Endothelial cell of umbilical vein (primary cell): ENCODE measurements at places on chromosomes 1 and 21. TPM values are rescaled to one million over a fixed set of nuclear protein-coding genes. Genes with fewer than 3 reads are reported as not detected.
A peak's percentile ranks its signal among the peaks of the same experiment; 100 is the strongest.

DNA sequence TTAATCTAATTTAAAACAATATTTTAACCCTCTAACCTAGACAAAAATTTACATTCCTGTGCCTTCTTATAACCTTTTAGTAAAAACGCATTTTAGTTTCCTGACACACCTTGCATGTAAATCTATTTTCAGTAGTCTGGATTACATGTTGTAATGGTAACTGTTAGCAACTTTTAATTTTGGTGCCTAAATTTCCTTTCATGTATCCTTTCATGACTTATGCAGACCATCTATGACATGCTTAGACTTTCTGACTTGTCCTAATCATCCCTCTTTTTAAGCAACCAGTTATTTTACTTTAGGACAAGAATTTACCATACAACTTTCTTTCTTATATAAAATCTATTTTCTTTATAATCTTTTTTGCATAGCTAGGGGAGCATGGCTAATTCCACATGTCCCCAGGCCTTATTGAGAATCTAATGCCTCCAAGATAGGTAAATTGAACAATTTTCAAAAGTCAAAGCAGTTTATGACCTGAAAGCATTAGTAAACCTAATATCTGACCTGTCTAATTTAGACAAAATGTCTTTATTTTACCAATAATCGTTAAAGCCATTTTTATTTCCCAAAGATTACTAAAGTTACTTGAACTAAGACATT is 57.5 kb upstream of the IL12RB2 start:
- H3K4me3 ChIP-seq: no peak overlapping the region
- H3K27me3 ChIP-seq: no peaks in the 10 kb centered on the region
- H3K36me3 ChIP-seq: no peaks in the 10 kb centered on the region
- no peaks in the 10 kb centered on the region for H3K4me1 ChIP-seq

GRCh38 chr1:232108598-232108997 is 482.0 kb downstream of the DISC1 start:
- H3K27me3 ChIP-seq: no peaks in the 10 kb centered on the region
- H3K36me3 ChIP-seq: no peaks in the 10 kb centered on the region
- H3K4me1 ChIP-seq: no peaks in the 10 kb centered on the region

DNA sequence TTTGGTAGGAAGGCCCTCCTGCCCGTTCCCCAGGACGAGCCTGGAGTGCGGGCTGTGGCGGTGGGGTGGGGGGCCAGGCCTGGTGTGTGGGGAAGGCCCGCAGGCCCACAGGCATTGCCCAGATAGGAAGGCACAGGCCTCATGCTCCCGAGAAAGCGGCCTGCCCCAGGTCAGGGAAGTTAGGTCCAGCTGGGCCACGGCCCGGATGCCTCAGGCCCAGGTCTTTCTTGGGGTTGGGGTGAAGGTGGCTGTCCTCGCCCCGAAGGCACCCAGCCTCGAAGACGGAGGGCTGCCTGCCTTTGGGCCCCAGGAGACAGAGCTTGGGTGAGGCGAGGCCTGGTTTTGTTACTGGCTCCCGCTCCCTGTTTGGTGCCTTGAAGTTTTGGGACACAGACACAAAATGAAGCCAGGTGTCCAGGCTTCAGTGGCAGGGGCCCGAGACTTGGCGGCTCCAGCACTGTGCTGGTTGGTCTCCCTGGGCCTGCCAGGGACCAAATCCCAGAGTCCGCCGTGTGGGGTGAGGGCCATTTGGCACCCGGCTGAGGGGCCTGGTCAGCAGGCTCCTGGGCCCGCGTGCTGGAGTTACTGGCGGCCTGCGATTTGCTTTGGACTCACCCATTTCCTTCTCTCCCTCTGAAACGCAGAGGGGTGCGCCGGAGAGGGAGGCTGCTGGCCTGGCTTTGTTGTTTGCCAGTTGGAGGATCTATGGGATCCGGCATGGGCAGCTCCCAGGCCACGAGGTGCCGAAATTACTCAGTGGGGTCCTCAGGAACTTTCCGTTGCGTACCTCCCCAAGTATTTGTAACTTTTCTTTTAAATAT is 2.0 kb downstream of the SKI start:
- no peaks in the 10 kb centered on the region for H3K36me3 ChIP-seq
- H3K27ac ChIP-seq: peak overlapping the region; percentile 50
- peaks cover 43% of the 10 kb centered on the region for H3K4me1 ChIP-seq
- peak; percentile 52 for DNase-seq
- H3K4me3 ChIP-seq: peak overlapping the region; percentile 66

- peaks cover 5% of the 10 kb centered on the region for H3K36me3 ChIP-seq
- H3K27me3 ChIP-seq: no peaks in the 10 kb centered on the region
- peaks cover 4% of the 10 kb centered on the region for H3K4me1 ChIP-seq
- no peak overlapping the region for H3K4me3 ChIP-seq
Observed at GRCh38 chr1:203681739-203682138, 55.1 kb downstream of the ATP2B4 start.

GRCh38 chr1:117363571-117364048 is 3.6 kb upstream of the MAN1A2 start:
- H3K4me1 ChIP-seq: peaks cover 18% of the 10 kb centered on the region
- no peaks in the 10 kb centered on the region for H3K27me3 ChIP-seq
- H3K36me3 ChIP-seq: no peaks in the 10 kb centered on the region
- H3K4me3 ChIP-seq: no peak overlapping the region
- no peak overlapping the region for H3K27ac ChIP-seq

- peaks cover 4% of the 10 kb centered on the region for H3K4me1 ChIP-seq
- H3K27ac ChIP-seq: no peak overlapping the region
- H3K4me3 ChIP-seq: no peak overlapping the region
- H3K36me3 ChIP-seq: no peaks in the 10 kb centered on the region
- peak; percentile 79 for DNase-seq
- H3K27me3 ChIP-seq: no peaks in the 10 kb centered on the region
Observed at GRCh38 chr1:243748706-243749283, 101.2 kb downstream of the AKT3 start.

GRCh38 chr1:230986976-230987375 is 8.1 kb downstream of the ARV1 start:
- no peaks in the 10 kb centered on the region for H3K4me1 ChIP-seq
- peaks cover 3% of the 10 kb centered on the region for H3K36me3 ChIP-seq
- H3K27ac ChIP-seq: no peak overlapping the region
- H3K27me3 ChIP-seq: no peaks in the 10 kb centered on the region
- no peak overlapping the region for H3K4me3 ChIP-seq
- DNase-seq: no peak

KPRP gene
- not detected in 2 replicates for total RNA-seq

FCRLA gene
- total RNA-seq: not detected in 2 replicates

CFAP74 gene
- not detected in 2 replicates for total RNA-seq

IL10RB gene
- 21.7 and 21.9 TPM in 2 replicates for total RNA-seq

HHIPL2 gene
- total RNA-seq: not detected in 2 replicates
